Common myeloid progenitor, CD34-positive (primary cell): ENCODE measurements at places on chromosomes 4 and X.
A peak's percentile ranks its signal among the peaks of the same experiment; 100 is the strongest.

DNA sequence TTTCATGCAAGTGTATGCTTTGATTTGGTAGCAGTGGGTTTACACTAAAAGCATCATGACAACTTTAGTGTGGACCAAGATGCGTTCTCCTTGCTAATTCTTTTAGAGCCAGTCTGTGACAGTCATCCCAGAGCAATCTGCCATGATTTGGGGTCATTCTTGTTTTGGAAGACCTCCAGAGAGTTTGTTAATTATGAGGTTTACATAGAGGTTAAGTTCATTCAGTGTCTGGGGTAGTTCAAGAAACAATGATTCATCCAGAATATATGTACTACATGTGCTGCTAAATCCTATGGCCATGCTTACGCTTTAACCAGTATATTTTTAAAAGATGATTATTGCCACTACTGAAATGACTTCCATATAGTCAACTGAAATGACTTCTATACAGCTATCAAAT is 328.5 kb upstream of the AGA start:
- DNase-seq, result no peak

DNA sequence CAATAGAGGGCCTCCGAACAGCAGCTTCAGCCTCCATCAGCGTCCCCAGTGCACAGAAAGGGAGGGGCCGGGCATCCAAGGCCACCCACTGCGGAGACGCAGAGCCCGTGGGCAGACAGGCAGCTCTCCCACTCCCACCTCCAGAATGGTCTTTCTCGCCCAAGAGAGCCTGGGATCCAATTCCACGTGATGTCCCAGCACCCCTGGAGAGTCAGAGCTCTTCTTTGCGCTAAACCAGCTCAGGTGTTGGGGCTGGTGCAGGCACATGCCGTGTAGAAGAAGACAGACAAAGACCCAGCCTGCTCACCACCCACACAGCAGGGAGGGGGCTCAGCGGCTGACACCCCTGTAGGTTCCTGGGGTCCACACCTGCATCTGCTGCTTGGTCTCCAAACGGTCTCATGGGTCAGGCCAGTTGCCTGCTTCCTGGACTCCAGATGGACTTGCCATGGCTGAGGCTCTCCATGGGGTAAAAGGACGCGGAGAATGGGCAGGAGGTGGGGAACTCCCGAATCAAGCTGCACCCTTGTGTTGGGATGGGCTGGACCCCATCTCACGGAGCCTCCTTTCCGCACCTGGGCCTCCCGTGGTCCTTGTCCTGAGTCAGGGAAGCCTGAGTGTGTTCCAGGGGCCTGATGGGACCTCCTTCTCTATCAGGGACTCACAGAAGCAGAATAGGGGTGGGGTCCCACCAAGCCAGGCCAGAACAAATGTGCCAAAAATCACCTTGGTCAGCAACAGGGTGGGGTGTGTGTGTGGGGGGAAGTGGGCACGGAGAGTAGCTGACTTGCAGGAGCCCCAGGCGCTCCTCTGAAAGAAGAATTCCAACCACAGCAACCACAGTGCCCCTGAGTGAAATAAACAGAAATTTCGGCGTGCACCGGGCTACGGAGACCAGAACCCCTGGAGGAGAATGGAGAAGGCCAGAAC is 11.6 kb upstream of the ASMTL start:
- DNase-seq, result peak; percentile 77

DNA sequence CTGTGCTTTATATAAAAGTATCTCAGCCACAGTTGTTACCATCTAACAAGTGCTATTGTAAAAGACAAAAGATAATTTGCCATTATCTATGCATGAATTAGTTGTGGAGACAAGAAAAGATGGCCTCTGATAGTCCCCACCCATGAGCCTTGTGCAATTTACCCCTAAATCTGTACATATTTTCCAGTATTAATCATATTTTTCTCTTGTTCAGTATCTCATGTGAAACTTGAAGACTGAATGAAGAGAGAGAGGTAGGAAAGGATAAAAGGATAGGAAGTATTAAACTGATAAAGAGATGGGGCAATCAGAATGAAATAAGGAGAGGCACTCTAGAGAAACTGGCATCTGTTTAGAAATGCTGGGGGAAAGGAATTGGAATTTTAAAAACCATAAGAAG is 3.7 kb downstream of the MYOZ2 start:
- no peak for DNase-seq

- DNase-seq, result no peak
Observed at GRCh38 chr4:137641544-137641943, 109.2 kb upstream of the PCDH18 start.

DNA sequence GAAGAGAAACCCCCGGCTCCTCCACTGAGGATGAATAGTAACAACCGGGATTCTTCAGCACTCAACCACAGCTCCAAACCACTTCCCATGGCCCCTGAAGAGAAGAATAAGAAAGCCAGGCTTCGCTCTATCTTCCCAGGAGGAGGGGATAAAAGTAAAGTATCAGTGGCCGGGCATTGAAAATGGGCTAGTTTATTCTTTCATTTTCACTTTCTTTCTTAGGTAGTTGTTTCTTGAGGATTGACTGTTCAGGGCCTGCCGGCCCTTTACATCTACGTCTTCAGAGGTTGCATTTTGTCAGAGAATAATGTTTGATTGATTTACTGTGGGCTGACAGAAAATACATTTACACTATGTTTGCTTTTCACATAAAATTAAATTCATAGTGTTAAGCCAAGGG is 27.1 kb downstream of the PAK3 start:
- DNase-seq, result no peak

DNA sequence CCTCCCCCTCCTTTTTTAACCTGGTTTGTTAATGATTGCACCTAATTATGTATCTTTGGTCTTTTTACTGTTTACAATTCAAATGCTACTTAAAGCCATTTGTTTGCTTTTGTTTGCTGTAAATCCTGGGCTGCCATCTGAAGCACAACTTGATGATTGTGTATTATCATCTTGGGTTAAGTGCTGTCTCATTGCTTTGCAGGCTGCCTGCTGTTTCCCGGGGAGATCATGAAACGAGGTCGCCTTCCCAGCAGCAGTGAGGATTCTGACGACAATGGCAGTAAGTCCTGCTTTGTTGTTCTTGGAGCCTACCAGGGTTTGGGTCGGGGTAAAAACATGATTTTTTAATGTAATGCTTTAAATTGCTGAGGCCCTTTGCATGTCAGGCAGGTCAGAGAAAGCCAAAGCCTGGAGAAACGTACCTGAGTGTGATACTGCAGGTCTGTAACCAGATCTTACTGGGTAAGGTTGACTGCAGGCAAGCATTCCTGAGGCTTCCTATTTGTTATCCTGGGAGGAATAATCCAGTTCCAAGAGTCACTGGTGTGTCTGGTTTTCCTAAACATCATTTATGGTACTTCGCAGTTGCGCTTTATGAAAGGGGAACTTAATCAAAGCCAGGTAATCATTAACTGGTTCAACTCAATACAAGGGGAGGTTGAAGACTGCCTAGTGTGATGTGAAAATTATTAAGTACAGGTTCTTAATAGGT is 22.2 kb downstream of the JADE1 start:
- DNase-seq, result no peak

- DNase-seq, result no peak
Observed at GRCh38 chrX:53269536-53270107, 11.8 kb downstream of the IQSEC2 start.

DNA sequence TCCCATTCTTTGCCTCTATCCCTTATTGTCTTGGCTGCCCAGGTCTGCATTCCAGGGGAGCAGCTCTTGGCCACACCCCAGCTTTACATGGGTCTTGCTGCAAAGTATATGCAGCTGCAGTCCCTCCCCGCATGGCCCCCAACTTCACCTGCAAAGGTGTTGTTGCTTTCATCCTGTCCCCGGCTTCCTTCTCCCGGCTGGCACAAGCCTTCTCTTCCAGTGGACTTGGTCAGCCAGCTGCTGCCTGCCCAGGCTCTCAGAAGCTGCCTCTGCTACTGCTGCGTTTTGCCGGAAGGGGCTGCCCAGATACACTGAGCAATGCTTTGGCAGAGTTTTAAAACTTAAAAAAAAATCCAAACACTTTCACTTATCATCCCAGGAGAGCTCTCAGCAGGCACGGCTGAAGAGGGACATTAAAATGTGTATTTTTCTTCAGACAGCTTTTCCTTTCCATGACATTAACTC is 121.2 kb upstream of the PDLIM3 start:
- DNase-seq, result no peak

DNA sequence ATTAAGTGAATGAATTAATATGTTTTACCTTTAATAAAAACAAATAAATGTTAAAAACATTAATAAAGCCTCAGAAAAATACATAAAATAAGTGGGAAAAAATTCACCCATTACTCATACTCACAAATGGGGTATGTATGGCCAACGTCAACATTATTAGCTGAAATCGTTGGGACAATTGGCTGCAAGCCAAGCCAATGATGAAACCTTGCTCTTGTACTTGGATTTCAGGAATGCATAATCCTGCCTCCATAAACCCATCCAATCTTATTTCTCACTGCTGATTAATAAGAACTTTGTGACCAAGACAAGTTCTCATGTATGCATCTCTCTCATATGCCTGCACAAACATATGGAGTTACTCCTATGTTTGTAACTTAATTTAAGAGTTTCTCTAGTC is 35.3 kb upstream of the ADAMTS3 start:
- no peak for DNase-seq

DNA sequence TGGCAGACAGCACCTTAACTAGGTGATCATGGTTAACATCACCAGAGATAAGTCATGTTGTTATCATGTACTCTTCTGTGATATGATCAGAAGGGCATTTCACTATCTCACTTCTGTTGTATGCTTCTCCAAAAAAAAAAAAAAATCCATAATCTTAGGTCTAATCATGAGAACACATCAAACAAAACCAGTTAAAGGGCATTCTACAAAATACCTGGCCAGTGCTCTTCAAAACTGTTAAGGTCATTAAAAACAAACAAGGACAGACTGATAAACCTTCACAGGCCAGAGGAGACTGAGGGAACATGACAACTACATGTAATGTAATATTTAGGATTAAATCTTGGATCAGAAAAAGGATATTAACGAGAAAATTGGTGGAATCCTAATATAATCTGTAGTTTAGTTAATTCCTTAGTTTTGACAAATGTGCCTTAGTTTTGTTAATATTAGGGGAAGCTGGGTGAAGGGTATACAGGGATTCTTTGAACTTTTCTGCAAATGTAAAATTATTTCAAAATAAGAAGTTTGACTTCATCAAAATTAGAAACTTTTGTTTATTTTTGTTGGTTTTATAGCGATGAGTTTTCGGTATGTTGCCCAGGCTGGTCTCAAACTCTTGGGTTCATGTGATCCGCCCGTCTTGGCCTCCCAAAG is 18.0 kb downstream of the RBM10 start:
- no peak for DNase-seq

DNA sequence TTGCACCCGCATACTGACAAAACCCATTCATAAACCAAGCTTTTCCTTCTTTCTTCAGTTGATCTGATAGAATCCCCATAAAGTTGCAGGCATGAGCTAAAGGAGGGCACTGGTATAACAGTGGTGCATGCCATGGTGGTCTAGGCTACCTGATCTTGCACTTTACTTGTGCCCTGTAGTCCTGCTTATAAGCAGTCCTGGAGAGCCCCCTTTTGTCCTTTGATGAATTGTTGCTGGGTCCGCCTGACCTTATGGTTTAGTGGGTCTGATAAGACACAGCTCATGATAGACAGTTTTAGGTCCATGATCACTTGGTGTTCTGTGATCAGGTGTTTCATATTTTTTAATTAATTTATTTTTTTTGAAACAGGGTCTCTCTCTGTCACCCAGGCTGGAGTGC is 19.7 kb downstream of the CCDC160 start:
- no peak for DNase-seq

GRCh38 chr4:94621491-94622080 is 136.2 kb upstream of the BMPR1B start:
- peak; percentile 69 for DNase-seq

GRCh38 chrX:18698737-18699650 is 8.5 kb upstream of the PPEF1 start:
- DNase-seq, result no peak

DNA sequence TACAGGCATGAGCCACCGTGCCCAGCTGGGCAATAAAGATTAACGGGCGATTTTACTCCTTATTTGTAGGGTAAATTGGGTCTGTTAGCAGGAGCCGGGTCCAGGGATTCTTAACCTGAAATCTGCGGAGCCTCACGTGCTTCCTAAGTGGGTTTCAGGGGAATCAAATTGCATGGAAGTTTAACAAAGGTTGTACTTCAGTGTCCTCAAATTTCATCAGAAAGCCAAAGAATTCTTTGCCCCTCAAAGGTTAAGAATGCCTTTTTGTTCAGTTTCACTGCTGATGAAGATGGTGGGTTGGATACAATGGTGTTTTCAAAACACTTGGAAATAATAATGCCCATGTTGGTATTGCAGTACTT is 67.9 kb downstream of the AFF1 start:
- no peak for DNase-seq

DNA sequence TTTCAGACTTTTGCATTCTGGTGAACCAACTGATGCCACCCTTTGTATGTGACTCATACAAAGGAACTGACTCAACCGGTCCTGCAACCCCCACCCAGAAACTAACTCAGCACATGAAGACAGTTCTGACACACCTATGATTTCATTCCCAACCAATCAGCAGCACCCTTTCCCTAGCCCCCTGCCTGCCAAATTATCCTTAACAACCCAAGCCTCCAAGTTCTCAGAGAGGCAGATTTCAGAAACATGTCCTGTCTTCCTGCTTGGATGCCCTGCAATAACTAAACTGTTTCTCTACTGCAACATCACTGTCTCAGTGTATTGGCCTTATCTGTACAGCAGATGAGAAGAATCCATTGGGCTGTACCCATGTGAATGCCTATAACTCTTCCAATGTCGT is 284.7 kb downstream of the CAMK2D start:
- no peak for DNase-seq

- no peak for DNase-seq
Observed at GRCh38 chrX:111103246-111103645, 7.3 kb downstream of the PAK3 start.

DNA sequence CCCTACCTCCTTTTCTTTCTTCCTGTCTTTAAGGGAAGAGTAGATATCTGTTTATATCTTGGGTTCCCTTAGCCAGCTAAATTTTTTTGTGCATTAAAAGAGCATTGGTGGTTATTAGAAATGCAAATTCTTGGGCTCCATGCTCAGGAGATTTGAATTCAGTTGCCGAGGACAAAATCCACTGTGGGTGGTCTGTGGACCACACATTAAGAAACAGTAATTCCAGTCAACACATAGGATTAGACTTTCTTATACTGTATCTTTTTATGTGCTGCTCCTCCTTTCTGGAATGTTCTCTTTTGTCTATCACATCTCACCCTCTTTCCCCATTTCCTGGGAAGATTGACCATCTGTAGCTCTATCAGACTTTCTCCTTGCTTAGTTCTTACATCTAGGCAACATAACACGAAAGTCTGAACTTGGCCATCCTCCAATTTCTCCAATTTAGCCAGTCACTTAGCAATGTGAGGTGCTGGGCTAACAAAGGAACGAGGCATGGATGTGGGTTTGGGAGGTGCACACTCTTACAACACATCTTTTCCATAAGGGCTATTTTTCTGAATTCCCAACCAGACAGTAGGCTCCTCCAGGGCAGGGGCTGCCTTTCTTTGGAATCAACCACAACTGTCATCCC is 5.3 kb upstream of the PDLIM3 start:
- DNase-seq, result no peak

DNA sequence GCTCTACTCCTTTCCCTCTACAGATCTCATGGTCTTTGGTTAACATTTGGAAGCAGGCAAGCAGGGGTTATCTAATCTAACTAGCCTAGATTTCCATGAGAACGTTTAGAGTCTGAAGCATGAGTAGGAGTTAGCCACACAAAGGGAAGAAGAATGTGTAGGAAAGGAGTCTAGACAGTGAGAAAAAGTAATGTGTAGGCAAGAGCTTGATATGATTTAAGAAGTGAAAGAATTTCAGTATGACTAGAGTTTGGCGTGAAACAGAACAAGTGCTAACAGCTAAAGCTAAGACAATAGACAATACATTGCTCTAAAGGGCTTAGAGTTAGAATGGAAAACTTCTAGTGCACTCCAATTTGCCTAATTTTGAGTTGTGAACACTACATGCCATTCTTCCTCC is 10.8 kb downstream of the CXCL8 start:
- no peak for DNase-seq
